SK-N-SH treated with all-trans-retinoic acid at 6 μM for 48 hours (cell line): ENCODE measurements at places on chromosomes 13 and 19.

GRCh38 chr13:87999240-87999700 lies 328.1 kb downstream of the SLITRK5 start:
- peak; percentile 83 for ATAC-seq

- ATAC-seq, result no peak
These were observed 19.6 kb upstream of the FAM124A start for GRCh38 chr13:51202477-51203046.

DNA sequence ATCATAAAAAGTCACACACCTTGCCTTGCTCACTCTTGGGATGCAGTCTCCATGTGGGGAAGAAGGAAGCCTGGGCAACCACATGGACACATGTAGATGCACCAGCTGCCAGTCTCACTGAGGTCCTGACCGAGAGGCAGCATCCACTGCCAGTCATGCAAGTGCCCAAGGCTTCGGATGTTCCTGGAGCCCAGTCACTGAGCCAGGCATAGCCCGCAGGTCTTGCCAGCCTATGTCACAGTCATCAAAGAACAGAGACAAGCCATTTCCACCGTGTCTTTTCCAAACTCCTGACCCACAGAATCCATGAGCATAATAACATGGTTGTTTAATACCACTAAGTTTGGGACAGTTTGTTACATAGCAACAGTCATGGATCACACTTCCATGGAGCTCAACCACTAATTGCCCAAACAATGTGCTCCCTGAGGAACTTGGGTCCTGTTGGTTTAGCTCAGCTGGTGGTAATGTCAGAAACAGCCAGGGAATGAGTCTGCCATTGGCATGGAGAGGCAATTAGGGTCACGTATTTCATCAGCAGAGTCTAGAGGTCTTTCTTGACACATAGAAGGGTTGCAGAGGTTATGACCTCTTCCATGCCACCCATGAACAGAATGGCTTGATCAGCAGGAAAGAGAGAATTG lies 21.5 kb downstream of the STARD13 start:
- ATAC-seq, result no peak

DNA sequence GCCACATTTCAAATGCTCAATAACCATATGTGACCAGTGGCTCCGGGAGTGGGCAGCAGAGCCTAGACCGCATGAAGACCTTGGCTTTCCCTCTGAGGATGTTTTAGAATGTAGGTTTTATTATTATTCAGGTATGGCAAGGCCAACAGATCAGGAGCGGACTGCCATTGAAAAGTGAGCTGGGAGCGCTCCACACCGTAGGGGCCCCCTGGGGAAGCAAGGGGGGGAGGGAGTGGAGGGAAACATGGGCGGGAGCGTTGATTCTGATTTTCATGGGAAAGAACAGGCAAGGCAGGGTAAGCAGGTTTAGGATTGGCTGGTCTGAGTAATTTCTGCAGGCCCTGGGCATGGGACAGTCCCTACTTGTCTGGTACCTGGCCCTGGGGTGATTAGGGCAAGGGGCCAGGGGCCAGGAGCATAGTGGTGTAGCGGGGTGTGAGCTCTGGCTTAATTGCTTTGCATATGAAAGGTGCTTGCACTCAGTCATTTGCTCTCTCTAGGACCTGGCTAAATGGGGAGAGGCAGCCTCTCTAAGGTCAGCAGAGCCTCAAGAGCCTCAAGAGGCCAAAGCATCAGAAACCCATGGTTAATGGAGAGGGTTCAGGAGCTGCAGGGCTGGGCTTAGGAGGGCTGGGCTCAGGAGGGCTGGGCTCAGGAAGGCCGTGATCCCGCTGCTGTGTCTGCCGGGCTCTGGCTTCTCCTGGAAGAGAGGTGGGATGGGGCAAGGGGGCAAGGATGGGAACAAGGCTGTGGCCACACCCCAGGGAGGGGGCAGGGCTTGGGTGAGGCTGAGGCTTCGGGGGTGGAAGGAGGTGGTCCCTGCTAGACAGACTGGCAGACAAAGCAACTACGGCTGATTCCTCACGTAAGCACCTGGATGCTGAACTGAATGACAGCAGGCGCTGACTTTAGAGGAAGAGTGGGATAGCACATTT lies 82.0 kb upstream of the WASF3 start:
- no peak for ATAC-seq

DNA sequence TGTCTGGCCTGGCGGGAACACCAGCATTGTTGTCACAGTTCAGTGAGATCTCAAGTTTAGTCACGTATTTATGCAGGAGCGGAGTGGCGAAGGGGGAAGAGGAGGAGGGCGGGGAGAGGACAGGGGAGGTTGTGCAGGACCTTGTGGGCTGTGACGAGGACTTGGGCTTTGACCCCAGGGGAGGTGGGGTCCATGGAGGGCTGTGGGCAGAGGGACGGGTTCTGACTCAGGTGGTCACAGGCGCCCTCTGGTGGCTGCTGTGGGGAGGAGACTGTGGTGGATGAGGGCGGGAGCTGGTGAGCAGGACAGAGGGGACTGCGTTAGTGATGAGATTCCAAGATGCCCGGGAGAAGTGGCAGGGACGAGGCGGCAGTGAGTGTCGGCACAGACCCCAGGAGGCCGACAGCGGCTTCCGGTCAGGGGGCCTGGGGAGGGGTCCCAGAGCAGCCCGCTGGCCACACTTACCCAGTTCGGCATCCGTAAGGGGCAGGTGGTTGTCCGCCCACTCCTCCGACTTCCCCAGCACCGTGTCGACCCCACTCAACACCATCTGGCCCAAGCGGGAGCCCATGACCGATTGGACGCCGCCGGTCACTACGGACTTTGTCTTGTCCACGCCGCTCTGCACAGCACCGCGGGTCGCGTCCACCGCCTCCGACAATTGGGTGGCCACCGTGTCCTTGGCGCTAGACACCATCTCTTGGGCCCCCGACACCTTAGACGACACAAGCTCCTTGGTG lies 15.7 kb downstream of the PLIN3 start:
- ATAC-seq, result peak; percentile 96

DNA sequence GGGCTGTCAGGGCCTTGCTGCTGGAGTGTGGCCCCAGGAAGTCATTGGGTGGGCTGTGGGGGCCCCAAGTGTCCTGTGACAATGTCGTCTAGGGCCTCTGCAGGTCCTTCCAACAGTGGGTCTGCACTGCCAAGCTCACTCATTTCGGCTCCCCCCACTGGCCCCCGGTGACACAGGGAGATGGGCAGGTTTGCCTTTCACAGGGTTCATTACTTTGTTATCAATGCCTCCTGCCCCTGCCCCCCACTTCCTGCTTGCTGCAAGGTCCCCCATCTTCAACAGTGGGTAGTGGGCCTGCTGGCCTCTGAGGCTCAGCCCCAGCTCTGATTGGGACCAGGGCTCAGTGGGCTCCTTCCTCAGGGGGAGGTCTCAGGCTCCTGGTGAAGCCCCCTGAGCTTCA lies 149.8 kb downstream of the URI1 start:
- ATAC-seq, result no peak

- no peak for ATAC-seq
These were observed 142.3 kb upstream of the ARGLU1 start for GRCh38 chr13:106710266-106710665.

DNA sequence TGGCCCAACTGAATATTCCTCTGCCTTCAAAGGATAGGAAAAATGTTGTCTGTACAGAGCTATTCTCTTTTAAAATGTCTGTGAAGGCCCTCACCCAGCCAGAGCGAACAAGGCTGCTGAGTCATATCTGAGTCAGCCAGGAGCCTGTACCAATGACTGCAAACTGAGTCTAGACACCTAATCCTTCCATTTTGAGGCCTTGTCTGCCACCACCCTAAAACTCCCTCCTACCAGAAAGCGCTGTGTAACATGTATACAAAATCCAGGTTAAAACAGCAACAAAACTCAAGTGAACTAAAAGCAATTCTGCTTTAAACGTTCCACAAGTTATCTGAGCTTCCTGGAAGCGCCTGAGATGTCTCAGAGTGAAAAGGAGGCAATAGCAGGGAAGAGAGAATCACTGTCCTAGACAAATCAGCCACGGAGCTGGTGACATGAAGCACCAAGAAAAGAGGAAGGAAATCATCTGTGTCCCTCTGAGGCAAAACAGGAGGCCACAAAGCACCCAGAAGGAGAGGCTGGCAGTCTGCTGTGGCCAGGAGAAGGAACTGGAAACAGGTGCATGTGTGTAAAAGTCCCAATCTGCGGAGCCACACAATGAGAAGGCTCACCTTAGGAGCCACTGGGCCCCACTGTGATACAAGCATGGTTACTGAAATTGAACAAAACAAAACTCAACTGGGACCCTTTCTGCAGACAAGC lies 10.2 kb downstream of the DHRS12 start:
- ATAC-seq, result peak; percentile 94

- no peak for ATAC-seq
These were observed 12.8 kb downstream of the EVI5L start for GRCh38 chr19:7842661-7843294.

DNA sequence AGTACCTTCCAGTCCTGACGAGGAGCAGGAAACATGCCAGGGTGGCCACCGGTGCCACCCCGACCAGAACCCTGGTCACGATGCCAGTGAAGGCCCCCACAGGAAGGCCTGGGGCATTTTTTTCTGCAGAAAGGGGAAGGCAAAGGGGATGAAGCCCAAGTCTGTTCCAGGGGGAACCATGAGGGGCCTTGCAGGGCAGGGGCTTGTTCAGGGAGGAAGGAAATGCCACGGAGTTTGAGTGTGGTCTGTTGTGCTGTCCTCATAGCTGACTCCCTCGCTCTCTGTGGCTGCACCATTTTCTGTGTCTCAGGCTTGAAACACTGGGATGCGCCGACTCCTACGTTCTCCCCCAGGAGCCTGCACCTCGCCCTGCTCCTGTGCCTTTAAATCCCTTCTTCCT lies 27.5 kb upstream of the CEACAM1 start:
- no peak for ATAC-seq

GRCh38 chr13:99587893-99588606 lies 86.8 kb downstream of the TM9SF2 start:
- ATAC-seq, result no peak

- no peak for ATAC-seq
These were observed 18.5 kb upstream of the POP4 start for GRCh38 chr19:29587518-29587986.
